ENCODE measurements at places on chromosomes 12 and 14.

DNA sequence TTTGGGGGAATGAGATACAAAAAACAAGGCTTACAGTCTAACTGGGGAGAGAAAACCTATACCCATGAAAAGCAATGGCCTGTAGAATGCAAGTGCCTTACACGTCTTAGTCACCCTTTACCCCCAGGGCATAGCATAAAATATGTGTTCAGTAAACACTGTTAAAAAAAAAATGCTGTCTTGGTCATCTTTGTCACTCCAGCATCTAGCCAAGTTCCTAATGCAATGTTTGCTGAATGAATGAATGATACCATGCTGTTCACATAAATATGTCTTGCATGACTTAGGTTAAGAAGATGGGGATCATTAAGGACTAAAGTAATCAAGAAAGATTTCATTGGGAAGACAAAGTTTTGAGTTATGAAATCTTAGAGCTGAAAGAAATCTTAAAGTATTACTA is 38.5 kb downstream of the PPP2R5E start:
- DNase-seq: no peak

DNA sequence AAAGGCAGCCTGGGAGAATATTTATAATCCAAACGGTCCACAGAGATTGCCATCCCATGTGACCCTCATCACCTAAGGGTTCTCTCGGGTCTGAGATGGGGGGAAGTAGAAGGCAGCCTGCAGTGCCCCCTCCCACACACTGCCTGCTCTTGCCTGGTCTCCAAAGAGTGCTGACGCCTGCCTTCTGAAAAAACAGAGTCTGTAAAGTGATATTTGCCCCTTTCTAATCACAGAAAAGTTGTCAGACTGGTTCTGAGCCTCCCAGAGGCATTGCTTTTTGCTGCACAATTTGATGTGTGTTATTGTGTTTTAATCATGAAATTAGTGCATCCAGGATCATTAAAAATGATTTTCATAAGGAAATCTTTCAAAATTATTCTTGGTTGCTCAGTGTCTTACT is 59.2 kb downstream of the TMEM30B start:
- DNase-seq: no peak

DNA sequence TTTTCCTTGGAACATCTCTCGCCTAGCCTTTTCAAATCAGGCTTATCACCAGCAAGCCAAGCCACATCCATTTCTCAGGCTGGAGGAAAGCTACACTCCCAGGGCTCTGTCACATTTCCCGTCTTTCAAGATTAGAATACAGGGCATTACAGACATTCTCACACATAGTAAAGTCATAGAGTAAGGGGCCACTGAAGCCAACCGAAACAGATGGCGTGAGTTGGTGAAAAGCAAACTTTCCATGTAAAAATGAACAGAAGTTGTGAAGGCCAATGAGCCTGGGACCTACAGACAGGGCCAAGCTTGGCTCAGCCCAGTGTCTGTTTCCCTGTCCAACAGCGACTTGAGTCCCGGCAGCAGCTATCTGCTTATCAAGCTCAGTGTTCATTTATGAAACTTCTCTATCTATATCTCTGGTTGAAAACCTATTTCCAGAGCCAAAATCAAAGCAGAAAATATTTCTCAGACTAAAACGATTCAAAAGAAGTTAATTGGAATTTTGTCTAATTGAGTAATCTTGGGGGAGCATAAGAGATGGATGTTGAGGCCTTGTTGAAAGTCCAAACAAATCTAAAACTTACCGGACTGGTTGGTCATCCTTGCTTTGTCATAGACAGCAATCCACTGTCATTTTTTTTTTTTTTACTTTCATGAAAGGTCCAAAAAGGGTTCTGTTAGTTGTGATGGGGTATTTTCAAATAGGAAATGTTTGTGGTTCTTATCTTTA is 105.6 kb downstream of the DAAM1 start:
- DNase-seq: no peak

- DNase-seq: no peak
These were observed 184.0 kb downstream of the TMEM121 start for GRCh38 chr14:105710119-105711043.

DNA sequence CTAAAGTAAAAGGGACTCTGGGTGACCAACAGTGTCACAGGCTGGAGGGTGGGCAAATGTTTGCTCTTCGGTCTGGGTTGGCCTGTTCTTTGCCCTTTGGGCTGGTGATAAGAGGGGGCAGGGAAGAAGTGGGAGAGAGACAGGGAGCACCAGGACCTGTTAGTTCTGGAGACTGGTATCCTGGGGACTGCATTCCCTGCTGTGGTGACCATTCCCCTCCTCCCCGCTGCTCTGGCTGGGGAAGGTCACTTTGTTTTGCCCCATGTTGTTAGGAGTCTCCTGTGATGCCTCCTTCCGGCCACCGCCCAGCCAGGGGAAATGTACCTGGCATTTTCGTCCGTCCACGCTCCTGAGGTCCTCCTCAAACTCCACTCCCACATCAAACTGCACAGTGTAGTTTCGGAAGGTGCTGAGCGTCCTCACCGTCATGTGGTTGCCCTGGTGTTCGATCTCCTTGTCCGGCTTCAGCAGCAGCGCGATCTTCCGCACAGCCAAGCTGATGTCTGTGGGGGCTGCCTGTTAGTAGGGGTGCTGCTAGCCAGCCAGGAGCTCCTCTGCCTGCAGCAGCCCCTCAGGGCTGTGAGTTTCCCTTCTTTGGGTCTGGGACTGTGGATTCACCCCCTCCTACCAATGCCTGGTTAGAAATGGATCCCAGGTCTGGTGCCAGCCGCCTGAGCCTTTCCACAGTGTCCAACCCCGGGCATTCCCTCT is 618 bp downstream of the RBP5 start:
- no peak for DNase-seq

DNA sequence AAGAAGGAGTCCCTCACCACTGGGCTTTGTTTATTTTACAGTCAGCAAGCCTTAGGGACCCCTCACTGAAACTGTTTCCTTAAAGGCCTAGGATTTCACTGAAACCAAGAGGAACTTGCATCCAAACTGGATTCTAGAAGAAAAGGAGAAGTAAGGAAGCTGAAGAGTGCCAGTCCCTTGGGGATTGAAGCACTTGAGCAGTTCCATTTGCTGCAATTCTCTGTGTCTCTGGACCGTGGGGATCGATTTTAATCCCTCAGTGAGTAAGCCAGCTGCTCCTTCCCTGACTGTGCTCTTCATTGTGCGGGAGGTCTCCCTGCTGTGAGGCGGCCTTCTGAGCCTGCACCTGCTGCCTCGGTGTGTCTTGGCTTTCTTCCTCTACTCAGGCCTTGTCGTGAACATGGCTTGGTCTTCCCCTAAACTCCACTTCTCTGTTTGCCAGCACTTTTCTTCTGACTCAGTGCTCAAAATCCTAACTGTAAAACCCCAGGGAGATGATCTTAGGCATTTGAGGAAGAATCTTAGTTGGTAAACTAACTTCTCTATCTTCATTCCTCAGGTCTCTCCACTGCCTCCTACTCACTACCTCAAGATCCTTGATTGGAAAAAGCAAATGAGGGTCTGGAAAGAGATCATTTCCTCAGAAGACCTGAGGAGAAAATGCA is 132.6 kb downstream of the SLC38A6 start:
- DNase-seq: peak; percentile 23

DNA sequence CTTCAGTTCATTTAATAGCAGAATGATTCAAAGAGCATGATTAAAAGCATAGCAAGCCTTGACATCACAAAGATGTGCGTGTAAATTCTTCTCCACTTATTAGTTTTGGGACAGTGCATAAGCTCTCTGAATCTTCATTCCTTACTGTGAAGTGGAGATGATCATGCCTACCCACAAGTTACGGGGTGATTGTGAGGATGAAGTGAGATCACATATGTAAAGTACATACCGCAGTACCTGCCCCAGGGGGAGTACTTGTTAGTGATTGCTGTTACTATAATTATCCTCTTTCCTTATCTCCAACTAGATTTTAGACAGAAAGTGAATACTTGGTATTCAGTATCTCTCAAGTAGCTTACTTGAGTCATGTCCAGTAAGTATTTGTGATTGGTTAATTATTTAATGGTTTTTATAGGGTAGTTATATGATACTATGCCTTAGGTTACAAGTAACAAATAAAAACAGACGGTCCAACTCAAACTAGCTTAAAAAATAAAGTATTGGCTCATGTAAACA is 6.0 kb downstream of the RAD9B start:
- DNase-seq: no peak

GRCh38 chr14:51431741-51432140 is 191.7 kb downstream of the TMX1 start:
- DNase-seq: no peak

DNA sequence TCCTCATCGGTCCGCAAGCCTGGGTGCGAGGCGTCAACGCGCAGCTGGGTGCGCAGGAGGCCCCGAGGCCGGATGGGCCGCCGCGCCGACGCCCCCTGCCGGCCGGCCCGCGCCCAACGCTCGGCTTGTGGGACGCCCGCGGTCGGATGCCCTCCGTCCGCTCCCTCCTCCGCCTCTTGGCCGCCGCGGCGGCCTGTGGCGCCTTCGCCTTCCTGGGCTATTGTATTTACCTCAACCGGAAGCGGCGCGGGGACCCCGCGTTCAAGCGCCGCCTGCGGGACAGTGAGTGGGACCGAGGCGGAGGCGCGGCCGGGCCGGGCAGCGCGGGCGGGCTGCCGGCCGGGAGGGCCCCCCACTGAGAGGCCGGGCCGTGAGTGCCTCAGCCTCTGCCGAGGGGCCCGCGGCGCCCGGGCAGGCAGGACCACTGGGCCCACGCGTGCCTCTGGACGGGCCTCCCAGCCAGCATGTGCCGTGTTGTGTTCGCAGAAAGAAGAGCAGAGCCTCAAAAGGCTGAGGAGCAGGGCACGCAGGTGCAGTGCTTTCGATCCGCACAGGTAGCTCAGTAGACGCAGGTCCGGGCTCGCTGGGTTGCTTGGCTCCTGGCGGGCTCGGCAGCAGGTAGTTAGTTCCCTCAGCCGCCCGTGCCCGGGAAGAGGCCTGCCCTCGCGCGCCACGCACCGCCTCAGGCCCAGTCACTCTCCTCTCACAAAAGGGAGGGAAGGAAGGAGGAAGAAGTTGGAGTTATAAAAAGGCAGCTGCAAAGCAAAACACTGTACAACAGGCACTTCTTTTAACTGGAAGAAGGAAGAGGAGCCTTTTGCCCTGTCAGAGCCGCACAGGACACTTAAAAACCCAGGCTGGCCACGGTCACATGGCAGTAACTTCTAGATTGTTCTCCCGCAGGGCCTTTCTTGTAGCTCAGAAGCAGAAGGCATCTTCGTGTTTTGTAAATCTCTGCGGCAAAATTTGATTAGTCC is at the start of gene TOMM20L:
Gene TOMM20L, plus strand, starts transcription at position 119 of the 977 bp plus-strand sequence. Its CDS starts 28 bp downstream, at position 147.
- peak; percentile 94 for DNase-seq

DNA sequence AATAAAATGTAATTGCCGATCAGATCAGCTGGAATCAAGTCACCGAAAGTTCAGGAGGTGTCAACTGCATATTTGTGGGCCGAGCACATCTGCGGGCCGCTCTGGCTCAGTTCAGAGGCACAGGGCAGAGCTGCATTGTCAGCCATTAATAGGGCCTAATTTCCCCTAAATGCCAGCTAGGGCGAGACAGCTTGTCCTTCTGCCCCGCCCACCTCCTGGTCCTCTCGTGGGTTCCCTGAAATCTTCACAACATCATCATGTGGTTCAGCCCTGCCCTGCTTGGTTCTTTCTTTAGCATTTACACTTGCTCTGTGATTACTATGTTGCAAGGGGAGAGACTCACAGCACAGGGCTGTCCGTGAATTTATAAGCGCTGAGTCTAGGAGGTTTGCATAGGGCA is 148.9 kb downstream of the CHST11 start:
- DNase-seq: peak; percentile 88
